ENCODE measurements at places on chromosomes 12 and 14.

GRCh38 chr12:102010265-102010994 is 51.4 kb downstream of the WASHC3 start:
- no peak for DNase-seq

DNA sequence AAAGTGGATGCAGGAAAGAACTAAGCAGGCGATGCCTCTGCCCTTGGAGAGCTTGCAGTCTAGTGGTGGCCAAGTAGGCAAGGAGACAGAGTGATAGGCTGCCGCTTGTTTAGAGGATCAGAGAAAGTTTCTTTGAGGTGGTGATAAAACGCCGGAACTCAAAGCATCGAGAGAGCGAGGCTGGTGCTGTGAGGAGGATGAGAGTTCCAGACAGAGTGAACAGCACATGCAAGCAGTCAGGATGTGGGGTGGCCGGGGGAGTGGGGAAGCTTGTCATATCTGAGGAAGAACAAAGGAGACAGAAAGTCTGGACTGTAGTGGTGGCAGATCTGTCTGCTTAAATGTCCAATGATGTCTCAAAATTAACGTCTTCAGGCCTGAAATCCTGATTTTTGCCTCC is 319.7 kb downstream of the SNAPC1 start:
- no peak for DNase-seq

DNA sequence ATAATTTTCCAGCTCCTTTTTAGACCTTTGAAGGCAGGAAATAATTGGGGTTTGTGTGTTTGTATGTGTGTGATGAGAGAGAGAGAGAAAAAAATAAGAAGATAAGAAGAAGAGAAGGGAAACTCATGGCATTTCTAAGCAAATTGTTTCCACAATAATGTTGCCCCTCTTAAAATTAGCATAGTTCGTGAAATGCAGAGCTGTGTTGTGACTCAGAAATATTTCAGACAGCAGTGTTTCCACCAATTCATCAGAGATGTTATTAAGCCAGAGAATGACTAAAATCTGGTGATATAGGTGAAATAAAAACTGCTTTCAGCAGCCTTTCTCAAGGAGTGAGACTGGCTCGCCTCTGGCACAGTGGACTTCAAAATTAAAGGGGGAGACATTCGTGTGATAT is 65.9 kb upstream of the ARHGAP5 start:
- no peak for DNase-seq

DNA sequence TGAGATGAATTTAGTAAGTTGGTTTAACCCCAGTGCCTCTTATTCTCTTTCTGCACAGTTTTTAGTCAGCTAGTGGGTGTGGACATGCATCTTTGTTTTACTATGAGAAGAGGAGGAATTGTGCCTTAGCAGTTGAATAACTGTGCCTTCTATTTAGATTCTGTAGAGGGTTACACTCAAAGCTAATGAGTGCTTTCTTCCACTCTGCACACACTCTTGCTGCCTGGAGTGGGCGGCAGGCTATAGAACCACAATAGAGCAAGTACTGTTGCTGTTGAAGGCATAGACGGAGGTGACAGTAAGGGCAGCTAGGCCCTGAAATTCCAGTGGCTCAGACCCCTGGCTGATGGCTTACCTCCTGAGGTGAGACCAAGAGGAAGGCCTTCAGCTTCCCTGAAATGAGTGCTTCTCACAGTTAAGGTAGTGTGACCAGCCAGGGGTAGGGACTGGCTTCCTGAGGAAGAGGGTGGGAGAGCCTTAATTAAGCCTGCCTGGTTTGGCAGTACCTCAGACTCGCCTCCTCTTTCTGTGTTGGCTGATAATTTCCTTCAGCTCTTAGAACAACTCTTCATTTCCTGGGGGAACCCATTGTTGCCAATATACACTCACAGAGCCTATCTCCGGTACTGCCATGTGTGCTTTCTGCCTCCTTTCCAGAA is 24.7 kb downstream of the SUSD6 start:
- peak; percentile 54 for DNase-seq
